ENCODE measurements at places on chromosomes 5 and 9.

- DNase-seq, result no peak
Observed at GRCh38 chr9:115038178-115038577, 79.8 kb downstream of the TNC start.

DNA sequence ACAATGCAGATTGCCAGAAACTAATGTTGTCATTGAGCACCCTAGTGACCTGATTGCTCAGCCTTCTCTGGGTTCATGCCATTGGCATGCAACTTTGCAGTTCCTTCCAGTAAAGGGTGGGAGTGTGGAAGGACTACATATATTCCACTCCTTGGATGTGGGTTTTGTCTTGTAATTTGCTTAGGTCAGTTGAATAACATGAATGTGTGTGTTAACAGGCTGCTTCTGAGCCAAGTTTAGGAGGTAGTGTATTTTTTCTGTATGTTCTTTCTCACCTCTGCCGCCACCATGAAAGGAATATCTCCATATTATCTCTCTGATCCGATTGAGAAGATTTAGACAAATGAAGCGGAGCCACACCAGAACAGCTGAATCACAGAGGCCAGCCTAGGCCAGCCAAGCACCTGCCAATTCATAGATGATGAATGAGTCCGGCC is 1929.6 kb upstream of the CDH6 start:
- DNase-seq, result no peak

DNA sequence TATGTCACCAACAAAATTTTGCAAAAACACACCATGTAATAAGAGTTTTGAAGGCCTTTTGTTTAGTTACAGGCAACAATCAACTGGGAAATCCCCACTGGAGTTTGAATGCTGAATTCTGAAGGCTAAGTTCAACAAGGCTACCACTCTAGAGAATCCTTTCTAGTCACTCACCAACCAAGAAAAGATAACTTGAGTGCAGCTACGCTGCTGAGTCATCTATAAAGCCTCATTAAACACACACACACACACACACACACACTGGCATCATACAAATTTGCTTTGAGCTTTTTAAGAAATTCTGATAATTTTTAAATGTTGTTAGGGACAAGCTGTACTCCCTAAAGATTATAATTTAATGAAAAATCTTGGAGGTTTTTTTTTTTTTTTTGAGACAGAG is 219.6 kb downstream of the DENND1A start:
- no peak for DNase-seq

DNA sequence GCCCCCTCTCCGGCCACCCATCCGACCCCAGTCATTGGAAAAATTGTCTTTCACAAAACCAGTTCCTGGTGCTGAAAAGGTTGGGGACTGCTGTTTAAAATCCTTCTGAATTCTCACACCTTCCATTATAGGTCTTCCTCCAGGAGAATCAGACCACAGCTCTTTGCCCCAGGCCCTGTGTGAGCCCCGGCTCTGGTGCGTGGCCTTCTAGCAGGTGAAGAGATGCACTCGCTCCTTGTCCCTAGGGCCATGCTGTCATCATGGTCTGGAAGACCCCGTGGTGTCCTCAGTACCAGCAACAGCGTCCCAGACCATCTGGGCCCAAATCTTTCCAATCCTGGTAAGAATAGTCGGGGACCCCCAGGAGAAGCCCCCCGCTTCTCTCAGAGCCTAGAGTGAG is 95.2 kb downstream of the DAP start:
- no peak for DNase-seq

DNA sequence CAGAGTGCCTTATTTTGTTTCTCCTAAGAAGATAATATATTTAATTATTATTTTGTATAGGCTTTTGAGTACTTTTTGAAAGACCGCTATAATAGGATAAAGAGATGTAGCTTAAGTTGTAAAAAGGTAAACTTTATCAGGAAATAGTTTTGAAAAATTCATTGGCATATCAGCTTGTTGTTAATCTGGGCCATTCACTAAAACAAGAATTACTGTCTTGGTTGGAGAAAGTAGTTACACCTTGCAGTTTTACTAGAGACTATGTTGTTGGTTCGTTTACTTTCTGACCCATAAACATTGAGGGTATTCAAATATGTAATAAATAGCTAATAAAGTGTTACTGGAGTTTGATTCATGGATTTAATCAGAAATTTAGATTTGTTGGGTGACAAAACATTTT is 33.7 kb downstream of the TNPO1 start:
- DNase-seq, result no peak

GRCh38 chr5:108093186-108093585 is 288.7 kb downstream of the FBXL17 start:
- DNase-seq, result no peak

DNA sequence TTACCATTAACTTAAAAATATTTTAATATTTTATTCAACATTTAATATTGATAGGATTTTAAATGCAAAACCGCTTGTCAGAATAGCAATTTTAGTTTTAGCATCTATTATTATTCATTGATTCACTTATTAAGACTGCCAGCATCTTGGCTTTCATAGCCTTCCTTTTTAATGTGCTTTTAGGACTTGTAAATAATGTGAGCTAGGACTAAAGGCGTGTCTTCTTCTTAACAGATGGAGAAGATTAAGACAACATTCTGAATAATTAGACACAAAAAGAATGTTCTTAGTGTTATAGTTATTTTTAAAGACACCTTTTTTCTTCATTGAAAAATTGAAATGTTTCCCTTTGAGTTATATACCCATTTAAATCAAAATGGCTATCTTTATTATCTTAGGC is 6.9 kb downstream of the IL31RA start:
- DNase-seq, result no peak

GRCh38 chr5:146213210-146213826 is 9.9 kb downstream of the RBM27 start:
- no peak for DNase-seq

- DNase-seq, result no peak
Observed at GRCh38 chr5:91727463-91727862, 344.3 kb upstream of the ARRDC3 start.

DNA sequence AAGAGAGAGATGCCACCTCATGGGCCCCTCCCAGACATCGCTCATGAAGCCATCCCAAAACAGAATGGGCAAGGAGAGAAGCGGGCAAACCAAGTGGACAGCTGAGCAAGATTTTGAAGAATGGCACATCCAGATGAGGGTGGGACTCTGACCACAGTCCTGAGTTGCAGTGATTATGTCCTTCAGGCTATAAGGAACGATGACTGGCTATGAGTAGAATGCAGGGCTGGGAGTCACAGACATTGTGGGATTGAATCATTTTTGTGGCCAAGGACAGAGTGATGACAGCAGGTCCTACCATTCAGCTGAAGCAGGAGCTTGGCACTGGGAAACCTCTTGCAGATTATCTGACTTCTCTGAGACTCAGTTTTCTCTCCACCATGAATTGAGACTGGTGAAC is 245.7 kb upstream of the SLC30A5 start:
- DNase-seq, result no peak

GRCh38 chr5:24923400-24923799 is 278.6 kb upstream of the CDH10 start:
- DNase-seq, result no peak

DNA sequence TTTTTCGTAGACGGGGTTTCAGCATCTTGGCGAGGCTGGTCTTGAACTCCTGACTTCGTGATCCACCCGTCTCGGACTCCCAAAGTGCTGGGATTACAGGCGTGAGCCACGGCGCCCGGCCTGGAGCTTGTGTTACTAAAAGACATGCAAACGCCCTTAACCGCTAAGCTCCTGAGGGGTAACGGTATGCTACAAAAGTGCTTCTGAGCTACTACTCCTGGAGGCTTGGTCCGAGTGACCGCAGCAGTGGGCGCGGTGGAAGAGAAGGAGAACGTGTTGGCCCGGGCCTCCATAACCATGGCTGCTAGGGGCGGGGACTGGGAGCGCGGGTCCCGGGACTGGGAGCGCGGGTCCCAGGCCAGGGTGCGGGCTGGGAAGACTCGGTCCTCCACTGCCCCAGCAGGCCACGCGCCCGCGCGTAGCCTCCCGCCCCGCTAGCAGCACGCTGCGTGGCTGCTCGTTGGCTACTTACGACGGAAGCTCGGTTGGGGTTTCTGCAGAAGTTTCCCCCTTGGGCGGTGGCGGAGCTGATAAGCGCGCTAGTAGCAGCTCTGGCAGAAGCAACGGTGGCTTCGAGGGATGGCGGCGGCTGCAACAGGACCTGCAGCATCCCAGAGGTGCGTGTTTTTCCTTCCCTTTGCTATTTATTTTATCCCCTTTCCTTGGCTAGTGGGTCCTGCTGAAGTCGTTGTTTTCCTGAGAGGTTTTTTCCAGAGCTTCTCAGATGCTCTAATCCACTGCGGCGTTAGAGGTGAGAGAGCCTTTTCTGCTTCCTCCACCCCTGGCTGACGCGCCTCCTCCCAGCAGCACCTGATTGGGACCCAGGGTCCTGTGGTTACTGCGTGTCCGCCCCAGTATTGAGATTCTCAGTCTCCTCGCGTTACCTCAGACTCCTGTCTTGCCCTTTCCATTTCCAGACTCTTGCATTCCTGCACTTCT is 69.2 kb upstream of the CCDC180 start:
- DNase-seq, result peak; percentile 64

DNA sequence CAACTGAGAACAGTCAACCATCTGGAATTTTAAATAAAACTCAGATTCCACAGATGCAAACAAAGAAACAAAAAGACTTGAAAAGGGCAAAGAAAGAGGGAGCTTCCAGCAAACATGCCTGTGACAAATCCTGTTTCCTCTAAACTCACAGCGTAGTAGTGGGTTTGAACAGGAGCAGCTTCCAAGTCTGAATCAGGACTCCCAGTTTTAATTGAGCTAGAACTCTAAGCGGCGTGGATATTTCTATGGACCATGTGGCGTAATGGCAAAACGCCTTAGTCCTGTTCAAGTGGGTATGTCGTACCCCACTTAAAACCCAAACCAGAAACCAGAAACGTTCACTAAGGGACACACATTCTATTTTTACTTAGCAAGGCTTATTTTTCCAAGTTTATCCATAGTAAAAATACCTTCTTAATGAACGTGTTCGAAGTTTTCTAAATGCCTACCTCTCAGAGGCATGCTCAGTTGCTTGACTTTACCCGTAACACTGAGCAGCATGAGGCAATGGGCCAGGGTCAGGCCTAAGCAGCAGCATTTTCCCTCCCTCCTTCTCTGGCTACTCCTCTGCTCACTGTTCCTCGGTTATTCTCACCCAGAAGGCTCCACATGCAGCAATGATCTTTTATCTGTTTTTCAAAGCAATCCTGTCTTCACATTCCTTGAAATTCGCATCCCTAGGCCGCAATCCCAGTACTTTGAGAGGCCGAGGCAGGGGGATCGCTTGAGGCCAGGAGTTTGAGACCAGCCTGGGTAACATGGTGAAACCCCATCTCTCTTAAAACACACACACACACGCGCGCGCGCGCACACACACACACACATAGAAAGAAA is 77.9 kb downstream of the FNBP1 start:
- DNase-seq, result peak; percentile 29

DNA sequence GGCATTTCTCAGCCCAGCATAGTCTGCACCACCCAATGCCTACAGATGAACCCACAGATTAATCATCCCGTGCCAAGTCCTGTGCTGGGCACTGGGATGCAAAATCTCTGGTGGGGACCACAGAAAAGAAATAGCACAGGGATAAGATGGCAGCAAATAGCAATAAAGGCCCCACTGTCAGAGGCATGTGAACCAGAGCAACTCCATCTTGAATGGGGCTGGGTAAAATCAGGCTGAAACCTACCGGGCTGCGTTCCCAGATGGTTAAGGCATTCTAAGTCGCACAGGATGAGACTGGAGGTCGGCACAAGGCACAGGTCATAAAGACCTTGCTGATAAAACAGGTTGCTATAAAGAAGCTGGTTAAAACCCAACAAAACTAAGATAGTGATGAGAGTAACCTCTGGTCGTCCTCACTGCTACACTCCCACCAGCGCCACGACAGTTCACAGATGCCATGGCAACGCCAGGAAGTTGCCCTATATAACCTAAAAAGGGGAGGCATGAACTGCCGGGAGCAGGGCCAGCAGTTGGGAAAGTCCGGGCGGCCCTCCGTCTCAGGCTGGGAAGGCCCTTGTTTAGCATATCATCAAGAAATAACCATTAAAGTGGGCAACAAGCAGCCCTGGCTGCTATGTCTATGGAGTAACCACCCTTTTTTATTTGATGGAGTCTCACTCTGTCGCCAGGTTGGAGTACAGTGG is 65.2 kb downstream of the C9orf50 start:
- DNase-seq, result no peak

GRCh38 chr9:127066060-127066850 is 56.2 kb downstream of the ANGPTL2 start:
- DNase-seq, result no peak

DNA sequence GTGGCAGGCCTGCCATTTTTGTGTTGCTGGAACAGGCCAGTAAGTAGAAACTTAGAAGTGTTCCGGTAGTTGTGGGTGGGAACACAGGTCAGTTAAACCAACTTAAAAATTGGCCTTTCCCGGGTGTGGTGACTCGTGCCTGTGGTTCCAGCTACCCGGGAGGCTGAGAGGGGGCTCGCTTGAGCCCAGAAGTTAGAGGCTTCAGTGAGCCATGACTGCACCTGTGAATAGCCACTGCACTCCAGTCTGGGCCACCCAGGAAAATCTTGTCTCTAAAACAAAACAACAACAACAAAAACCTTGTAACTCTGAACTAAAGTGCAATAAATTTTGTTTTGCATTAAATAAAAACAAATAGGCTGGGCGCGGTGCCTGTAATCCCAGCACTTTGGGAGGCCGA is 1.4 kb upstream of the NHP2 start:
- no peak for DNase-seq

DNA sequence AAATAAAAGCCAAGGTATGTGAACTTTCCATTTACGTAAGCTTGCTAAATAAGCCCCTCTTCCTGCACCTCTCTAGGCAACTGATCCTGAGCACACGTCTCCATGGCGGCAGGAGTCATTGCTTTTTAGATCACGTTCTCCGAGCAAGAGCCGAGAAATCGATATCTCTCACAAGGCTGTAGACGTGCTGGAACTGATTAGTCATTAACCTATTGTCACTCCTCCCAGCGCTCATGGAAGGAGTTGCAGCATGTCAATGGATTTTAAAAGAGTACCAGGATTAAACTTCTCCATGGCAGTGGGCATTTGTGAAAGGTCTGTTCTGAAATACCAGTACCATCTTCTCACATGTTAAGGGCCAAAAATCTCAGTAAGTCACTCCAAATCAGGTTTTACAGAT is 4.7 kb upstream of the ADCY2 start:
- DNase-seq, result no peak

- DNase-seq, result no peak
Observed at GRCh38 chr5:98064118-98064685, 709.3 kb upstream of the RGMB start.

- DNase-seq, result no peak
Observed at GRCh38 chr9:129962889-129963703, 79.9 kb downstream of the FNBP1 start.

DNA sequence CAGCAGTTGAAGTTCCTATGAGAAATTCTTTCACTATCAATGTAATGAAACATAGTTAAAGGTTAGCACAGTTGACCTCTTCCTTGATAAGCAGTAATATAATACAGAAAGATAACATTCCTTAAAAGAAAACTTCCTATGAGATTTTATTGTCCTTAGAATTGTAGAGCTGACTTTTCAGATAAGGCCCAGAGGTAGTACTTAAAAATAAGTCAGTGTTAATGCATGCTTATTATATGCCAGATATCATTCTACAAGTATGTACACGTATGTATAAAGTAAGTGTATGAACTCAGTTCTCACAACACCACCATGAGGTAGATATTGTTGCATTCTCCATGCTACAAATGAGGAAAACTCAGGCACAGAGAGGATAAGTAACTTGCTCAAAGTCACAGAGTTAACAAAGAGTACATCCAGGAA is 15.3 kb downstream of the AP3S1 start:
- DNase-seq, result no peak
